Neuronal stem cell (in vitro differentiated cells): ENCODE measurements at places on chromosomes 1 and 21.

DNA sequence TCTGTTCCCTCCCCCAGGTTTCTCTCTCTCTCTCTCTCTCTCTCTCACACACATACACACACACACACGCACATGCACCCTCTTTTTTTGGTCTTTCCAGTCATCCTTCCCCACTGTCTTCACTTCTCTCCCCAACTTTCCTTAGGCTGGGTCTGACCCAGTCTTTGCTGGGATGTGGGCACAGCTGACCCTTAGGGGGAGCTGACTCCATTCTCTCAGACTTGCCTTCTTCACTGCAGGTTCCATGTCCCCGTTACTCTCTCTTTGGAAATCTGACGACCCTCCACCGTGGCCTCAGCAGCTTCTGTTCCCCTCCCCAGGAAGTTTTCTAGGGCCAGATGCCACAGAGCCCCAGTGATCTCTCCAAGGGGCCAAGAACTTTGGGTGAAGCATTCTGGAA, 2.1 kb downstream of the DISP3 start:
- no peak overlapping the region for H3K4me3 ChIP-seq
- no peaks in the 10 kb centered on the region for H3K4me1 ChIP-seq
- no peaks in the 10 kb centered on the region for H3K27me3 ChIP-seq
- DNase-seq, result no peak

DNA sequence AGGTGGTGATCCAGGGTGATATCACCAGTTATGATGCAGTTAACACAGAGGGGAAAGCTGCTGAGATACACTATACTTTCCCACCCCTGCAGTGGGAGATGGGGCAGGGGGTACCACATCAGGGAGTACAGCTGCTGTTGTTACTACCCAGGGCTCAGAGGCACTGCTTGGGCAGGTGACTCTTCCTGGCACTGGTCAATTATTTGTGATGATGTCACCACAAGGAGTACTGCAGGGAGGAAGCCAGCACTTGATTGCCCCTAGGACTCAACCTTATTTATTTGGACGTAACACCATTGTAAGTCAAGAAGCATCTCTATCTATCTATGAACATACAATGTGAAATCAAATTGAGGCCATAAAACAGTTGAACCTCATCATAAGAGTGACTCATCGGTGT, 10.1 kb downstream of the IFNAR1 start:
- DNase-seq, result no peak
- H3K27me3 ChIP-seq, result no peaks in the 10 kb centered on the region
- peak overlapping the region; percentile 59 for H3K4me3 ChIP-seq
- peaks cover 15% of the 10 kb centered on the region for H3K36me3 ChIP-seq

DNA sequence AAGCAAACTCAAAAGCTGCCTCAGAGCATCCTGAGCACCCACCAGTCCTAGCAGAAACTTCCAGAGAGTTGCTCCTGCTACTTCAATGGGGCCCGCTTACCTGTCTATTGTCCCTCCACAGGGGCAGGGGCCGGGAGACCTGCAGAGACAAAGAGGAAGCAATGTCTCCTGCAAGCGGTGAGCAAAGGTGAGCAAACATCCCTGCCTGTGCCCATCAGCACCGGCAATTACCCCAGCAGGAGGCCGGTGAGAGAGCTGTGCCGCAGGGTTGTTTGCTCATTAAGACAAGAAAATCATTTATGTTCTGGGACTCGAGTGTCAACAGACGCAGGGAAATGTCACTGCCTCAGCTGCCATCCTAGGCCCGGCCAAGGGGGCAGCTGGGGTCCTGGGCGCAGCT, 53.8 kb upstream of the TARDBP start:
- no peaks in the 10 kb centered on the region for H3K36me3 ChIP-seq
- no peak overlapping the region for H3K27ac ChIP-seq
- H3K4me3 ChIP-seq, result no peak overlapping the region

DNA sequence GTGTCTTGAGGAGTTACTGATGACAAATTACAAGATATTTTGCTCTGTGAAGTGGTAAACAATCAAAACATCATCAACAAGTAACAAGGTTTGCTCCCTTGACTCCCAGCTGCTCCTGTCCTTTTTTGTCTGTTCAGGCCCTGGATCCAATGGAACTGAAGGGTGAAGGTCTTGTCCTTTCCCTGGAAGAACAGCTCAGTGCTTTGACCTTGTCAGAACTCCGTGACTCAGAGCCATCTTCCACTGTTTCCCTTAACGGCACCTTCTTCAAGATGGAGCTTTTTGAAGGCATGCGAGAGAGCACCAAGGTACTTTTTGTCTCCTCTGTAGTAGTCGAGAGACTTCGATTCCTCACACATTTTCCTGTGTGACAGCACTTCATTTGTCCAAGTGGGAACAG, 29.0 kb downstream of the TRIM45 start:
- peaks cover 97% of the 10 kb centered on the region for H3K36me3 ChIP-seq
- H3K27me3 ChIP-seq, result no peaks in the 10 kb centered on the region
- no peak overlapping the region for H3K4me3 ChIP-seq
- no peak for DNase-seq
- no peak overlapping the region for H3K27ac ChIP-seq

DNA sequence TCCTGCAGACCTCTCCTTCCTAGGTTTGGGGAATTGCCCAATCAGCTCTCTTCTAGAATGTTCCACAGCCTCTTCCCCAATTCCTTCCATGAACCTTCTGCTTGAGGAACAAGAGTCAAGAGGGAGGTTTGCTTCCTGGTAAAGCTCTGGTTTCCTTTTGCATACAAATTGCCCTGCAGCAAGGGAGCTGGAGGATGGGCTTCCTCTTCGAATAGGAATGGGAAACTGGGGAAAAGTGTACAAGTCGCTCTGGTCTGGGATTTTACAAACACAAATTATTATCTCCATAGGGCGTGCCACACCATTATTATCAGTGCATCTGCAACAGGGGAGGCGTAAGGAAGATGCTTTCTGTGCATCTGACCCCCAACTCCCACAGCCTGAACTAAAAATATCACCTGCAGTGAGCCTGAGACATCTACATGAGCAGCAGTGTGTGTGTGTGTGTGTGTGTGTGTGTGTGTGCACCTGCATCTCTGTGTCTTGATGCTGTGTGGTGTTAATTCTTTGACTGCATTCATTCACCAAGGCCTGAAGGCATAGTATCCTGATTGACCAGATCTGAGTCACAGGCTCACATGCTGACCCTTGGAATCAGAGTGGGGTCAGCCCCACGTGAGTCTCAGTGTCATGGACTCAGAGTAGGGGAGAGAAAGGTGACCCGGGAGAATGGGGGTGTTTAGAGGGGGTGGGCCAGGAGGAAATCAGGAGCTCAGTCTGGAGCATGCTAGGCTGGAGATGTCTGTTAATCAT, 272.9 kb downstream of the KAZN start:
- H3K27ac ChIP-seq, result no peak overlapping the region
- DNase-seq, result no peak
- peaks cover 2% of the 10 kb centered on the region for H3K36me3 ChIP-seq

DNA sequence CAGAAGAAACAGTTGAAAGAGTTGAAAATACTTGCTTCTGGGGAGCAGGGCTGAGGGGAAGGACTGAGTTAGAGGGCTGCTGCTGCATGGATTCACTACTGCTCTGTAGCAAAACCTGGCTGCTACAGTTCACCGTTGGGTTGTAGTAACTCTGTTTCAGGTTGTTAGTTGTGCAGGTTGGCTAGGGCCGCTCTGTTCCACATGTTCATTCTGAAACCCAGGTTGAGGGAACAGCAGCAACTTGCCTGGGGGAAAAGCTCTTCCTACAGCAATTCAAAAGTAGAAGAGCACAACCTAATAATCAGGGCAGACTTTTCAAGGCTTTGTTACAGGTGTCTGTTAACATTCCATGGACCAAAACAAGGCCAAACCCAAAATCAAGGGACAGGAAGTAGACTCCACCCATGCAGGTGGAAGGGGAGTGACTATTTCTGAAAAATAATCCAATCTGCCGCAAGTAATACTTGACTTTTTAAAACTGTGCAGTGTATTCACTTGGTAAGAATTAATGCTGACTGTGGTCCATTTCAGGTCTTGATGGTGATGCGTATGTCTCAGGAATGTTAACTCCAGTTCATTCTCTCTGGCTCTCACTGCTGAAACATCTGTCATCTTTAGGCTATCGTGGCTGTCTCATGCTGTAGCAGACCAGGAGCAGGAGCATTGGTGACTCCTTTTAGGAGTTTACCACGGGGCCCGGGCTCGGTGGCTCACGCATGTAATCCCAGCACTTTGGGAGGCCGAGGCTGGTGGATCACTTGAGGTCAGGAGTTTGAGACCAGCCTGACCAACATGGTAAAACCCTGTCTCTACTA, 5.1 kb upstream of the PARK7 start:
- no peak for DNase-seq
- H3K36me3 ChIP-seq, result no peaks in the 10 kb centered on the region
- no peak overlapping the region for H3K4me3 ChIP-seq
- no peak overlapping the region for H3K27ac ChIP-seq
- no peaks in the 10 kb centered on the region for H3K4me1 ChIP-seq

GRCh38 chr1:77120950-77121349, 98.3 kb downstream of the PIGK start:
- H3K36me3 ChIP-seq, result no peaks in the 10 kb centered on the region
- no peak for DNase-seq
- H3K27ac ChIP-seq, result no peak overlapping the region
- H3K4me3 ChIP-seq, result no peak overlapping the region

GRCh38 chr1:22821027-22821426, 110.4 kb downstream of the EPHB2 start:
- no peak overlapping the region for H3K27ac ChIP-seq
- no peak for DNase-seq
- peaks cover 9% of the 10 kb centered on the region for H3K4me1 ChIP-seq

DNA sequence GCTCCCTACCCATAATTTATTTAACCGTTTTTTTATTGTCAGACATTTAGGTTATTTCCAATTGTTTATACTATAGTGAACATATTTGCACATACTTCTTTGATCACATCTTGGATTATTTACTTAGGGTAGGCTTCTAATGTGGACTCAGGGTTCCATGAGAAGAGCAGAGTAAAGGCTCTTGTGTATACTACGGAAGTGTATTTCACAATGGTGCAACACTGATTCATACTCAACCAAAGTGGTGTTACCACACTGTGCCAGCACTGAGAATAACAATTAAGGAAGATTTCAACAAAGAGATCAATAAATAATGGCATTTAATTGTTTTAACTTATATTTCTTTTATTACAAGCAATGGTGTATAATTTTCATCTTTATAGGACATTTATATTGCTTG, 251.2 kb downstream of the ZNF326 start:
- H3K36me3 ChIP-seq, result no peaks in the 10 kb centered on the region
- no peaks in the 10 kb centered on the region for H3K27me3 ChIP-seq
- H3K27ac ChIP-seq, result no peak overlapping the region
- H3K4me1 ChIP-seq, result no peaks in the 10 kb centered on the region
- H3K4me3 ChIP-seq, result no peak overlapping the region
- no peak for DNase-seq
